ENCODE measurements at places on chromosomes 2 and 18.

DNA sequence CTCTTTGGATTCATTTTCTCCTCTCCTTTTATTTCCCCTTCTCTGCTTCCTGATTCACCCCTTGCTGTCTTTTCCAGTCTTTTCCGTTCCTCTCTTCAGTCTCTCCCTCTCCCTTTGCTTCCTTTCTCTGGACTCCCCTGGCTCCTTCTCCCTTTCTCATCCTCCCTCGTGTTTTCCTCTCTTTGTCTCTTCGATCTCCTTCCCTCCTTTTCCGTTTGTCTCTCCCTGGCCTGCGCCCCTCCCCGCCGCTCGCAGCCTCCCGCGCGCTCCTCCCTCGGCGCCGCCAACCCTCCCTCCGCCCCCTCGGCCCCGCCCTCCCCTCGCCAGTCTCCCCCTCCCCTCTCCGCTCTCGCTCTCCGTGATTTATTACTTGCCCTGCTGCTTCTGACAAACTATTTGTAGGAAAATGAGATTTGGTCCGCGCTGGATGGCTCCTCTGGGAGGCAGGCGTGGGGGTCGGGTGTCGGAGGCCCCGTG is 46.0 kb upstream of the PAX8 start:
- DNase-seq: no peak

GRCh38 chr18:3129053-3129864 is 90.5 kb downstream of the MYOM1 start:
- DNase-seq: no peak

DNA sequence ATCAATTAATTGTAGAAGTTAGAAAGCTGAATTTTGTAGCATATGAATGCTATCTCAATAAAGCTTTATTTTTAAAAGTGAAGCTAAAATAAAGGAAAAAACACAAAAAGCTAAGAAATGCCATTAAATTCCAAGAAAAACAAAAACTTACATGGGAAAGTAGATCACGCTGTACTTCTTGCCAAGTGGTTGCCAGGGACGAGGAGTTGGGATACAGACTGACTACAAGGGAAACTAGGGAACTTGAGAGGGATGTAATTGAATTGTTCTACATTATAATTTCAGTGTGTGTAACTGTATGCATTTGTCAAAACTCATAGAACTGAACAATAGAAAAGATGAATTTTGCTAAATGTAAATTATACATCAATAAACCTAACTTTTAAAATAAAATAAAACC is 108.1 kb downstream of the DYM start:
- DNase-seq: no peak

GRCh38 chr18:24595561-24596031 is 135.2 kb downstream of the HRH4 start:
- no peak for DNase-seq

- DNase-seq: no peak
These were observed 173.5 kb upstream of the FOSL2 start for GRCh38 chr2:28219138-28219537.

- DNase-seq: peak; percentile 65
These were observed 2.0 kb upstream of the ITGA6 start for GRCh38 chr2:172425336-172425735.
